Prostate gland (tissue), 2 donors: ENCODE measurements at places on chromosomes 16 and 17. TPM values are rescaled to one million over a fixed set of nuclear protein-coding genes. Genes with fewer than 3 reads are reported as not detected.

Gene KRTAP4-1
- total RNA-seq: not detected

- no peak for DNase-seq
Observed at GRCh38 chr16:85583491-85584181, 29.5 kb upstream of the GSE1 start.

DNA sequence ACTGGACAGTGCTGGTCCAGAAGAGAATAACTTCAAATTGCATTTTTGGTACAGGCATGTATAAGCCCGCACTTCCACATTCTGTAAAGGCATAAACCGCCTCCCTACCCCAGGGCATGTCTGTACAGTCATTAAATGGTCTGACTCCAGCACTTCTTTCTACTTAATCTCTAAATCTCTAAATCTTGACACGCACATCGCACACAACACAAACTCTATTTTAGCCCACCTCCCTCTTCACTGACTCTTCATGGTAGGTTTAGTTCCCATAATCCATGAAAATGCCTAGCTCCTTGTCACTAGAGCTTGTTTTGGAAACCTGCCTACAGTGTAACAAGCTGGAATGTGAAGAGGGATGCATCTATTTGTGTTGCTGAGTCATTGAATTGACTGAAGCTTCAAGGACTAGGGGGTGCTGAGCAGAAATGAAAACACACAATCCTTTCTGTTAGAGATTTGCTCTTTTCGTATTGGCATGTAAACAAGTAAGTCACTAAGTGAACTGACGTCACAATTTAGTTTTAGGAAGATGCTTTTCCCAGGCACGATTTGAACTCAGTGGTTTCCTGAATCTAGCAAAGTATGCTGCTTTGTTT lies 1.6 kb upstream of the DUSP14 start:
- peak; percentile 44 for DNase-seq

- DNase-seq: no peak
Observed at GRCh38 chr17:47934856-47935255, 6.5 kb upstream of the PNPO start.

GRCh38 chr17:18314059-18314730 lies 599 bp downstream of the TOP3A start:
- DNase-seq: peak; percentile 11

DNA sequence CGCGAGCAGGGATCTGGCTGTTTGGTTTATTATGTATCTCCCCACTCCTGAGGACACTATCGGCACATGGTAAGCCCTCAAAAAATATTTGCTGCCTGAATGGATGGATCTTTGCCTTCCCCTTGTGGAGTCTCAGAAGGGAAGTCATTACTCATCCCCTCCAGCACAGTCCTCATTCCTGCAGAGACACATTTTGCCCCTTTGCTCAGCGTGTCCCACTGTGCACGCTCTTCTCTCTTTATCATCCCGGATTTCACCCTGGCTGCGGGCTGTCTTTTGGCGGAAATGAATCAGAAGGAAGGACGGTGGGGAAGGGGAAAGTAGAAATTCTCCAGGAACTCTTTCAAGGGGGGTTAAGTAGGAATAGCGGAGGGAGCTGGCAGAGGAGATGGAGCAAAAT lies 125.2 kb upstream of the CDC42EP4 start:
- no peak for DNase-seq
